Mesenchymal stem cell (in vitro differentiated cells and primary cell): ENCODE measurements at places on chromosomes 2 and 18.

GRCh38 chr2:118689874-118690273 is 157.6 kb downstream of the EN1 start:
- DNase-seq, result no peak

DNA sequence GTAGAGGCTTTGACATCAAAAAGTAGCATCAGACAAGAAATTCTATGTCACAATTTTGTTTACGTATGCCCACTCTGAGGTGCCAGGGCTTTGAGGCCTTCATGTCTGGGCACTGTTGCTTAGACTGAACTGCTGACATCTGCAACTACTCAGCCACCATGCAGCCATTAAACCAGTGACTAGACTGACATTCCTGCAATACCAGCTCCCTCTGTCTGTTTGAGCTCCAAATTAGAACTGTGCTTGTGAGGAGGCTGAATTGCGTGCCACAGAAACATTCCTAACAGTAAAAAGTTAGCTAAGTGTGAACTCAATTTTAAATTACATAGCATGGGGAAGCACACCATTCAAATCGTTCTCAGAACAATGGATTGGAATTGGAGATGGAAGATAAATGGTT is 163.2 kb downstream of the INSIG2 start:
- DNase-seq, result no peak

GRCh38 chr2:74538881-74539339 is 9.2 kb downstream of the HTRA2 start:
- DNase-seq, result no peak

DNA sequence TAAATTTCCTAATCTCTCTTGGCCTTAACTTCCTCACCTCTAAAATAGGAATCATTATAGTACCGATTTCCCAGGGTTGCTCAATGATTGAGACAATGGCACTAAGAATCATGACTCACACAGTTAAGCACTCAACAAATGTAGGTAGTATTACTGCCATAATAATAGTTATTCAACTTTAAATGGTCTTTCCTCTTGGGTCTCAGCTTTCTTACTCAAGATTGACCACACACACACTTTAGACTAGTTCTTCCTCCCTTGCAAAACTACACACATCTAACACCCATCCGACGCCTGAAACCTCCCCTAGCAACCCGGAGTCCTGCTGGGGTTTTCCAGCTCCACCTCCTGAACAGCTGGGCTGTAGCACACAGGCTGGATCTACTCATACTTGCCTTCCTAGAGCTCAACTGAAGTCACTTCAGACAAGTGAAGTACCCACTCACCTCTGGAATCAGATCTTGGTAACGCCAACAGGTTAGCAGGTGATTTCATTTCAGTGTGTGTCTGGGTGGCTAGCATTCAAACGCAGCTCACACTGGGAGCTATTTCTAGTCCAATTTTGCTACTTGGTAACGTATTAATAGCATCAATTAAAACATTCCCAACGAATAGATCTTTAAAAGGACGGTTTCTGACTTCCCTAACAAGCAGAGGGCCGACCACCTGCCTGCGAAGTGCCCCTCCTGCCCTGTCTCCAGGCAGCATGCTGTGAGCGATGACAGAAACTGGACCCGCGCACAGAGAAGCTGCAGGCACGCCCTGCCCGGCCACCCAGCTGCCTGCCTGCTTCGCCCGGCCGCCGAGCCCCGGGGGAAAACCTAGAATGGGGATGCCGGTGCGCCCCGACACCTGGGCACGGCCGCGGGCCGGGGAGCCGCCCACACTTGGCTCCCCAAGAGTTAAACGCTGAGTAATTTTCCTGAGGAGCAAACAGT is 1.1 kb downstream of the UXS1 start:
- DNase-seq, result peak; percentile 95

DNA sequence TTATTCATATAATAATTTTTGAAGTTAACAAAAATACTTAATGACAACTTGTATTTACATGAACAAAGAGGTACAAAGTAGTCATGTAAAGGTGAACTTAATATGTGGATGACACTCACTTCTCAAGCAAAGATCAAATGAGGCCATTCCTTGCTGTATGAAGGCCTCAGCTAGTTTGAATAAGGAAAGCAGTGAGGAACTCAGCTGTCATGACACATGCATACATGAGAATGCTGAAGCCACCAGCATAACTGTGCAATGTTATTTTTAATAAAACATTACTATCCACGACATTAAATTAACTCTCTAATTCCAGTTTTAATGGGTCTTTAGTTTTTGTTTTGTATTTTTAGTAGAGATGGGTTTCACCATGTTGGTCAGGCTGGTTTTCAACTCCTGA is 102.9 kb downstream of the CDH2 start:
- DNase-seq, result no peak

DNA sequence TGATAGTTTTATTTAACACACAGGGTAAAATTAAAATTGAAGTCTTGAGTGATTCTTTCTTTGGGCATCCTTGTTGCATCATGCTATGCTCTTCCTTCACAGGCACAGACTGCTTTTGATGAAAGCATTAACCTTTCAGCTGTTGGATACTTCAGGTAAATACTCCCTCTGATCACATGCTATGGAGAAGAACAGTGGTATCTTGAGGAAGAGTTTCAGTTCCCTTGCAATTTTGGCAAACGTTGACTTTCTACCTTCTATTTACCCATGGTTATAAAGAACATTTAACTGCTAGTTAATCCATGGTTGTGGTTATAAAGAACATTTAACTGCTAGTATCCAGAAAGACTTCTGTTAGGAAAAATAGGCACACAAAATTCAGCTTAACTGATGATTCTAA is 75.7 kb downstream of the AOX1 start:
- DNase-seq, result no peak

- DNase-seq, result no peak
Measured at GRCh38 chr2:20168727-20169696, 55.9 kb downstream of the SDC1 start.

DNA sequence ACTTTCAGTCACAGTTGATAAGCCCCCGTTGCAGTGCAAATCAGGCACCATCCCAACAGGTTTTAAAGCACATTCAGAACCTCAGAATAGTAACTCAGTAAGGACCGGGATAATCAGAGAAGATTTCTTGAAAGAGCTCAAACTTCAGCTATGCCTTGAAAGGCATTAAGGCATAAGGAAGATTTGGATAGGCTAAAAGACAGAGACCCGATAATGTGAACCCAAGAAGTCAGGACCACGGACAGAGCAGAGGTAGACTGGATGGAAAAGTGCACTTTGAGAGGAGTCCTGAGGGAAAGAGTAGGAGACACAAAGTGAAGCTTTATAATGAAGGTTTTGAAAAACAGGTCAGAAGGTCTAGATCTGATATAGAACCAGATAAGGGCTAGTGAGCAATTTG is 36.9 kb upstream of the KLF7 start:
- DNase-seq, result peak; percentile 56

- no peak for DNase-seq
Measured at GRCh38 chr2:28209864-28210263, 182.8 kb upstream of the FOSL2 start.

DNA sequence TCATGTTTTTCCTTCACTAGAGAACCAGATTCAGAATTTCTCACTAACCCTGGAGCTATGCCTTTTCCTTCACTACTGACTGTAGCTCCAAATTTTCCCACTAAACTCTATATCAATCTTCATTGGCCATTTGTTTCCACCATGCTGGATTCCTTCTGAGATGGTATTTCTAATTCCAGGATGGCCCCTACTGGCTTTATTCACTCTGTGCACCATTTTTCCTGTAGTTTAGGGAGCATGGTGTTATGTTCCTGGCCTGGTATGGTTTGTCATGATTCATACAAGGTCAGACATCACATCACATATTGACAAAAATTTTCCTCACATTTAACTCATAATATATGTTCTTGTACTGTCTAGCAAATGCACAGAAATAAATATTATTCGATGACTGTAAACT is 229.2 kb upstream of the TFPI start:
- no peak for DNase-seq

- peak; percentile 57 for DNase-seq
Measured at GRCh38 chr18:32424696-32425095, 46.0 kb downstream of the GAREM1 start.

GRCh38 chr2:30410217-30410616 is 36.8 kb upstream of the LCLAT1 start:
- peak; percentile 82 for DNase-seq

- DNase-seq, result peak; percentile 94
Measured at GRCh38 chr2:239257511-239257937, 143.3 kb downstream of the HDAC4 start.

DNA sequence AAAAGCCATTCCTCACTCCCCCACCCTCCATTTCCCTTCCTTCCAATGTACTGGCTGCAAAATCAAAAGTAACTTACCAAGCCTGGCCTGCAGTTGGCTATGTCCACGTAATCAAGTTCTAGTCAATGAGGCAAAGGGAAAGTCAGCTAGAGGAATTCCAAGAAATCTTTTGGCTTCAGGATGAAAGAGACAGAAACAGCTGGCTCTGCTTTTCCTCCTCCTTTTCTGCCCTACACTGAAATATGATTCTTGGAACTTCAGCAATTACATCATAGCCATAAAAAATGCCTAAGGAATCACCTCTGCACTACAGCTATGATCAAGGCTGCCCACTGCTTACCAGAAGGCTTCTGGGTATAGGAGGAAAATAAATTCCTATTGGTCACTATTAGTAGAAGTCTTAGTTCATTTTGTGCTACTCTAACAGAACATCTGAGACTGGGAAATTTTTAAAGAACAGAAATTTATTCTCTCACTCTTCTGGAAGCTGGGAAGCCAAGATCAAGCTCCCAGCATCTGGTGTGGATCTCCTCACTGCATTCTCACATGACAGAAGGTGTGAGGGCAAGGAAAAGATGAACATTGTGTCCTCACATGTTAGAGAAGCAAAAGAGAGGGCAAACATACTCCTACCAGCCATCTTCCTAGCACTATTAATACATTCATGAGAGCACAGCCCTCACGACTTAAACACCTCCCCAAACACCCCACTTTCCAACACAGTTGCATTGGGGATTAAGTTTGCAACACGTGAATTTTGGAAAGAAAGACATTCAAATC is 219.9 kb downstream of the TMX3 start:
- DNase-seq, result peak; percentile 91

- no peak for DNase-seq
Measured at GRCh38 chr2:85619617-85620016, 3.6 kb downstream of the USP39 start.

GRCh38 chr2:162266460-162266760 is 23.2 kb upstream of the FAP start:
- DNase-seq, result no peak

GRCh38 chr18:1464444-1465217 is 560.0 kb downstream of the ADCYAP1 start:
- no peak for DNase-seq

DNA sequence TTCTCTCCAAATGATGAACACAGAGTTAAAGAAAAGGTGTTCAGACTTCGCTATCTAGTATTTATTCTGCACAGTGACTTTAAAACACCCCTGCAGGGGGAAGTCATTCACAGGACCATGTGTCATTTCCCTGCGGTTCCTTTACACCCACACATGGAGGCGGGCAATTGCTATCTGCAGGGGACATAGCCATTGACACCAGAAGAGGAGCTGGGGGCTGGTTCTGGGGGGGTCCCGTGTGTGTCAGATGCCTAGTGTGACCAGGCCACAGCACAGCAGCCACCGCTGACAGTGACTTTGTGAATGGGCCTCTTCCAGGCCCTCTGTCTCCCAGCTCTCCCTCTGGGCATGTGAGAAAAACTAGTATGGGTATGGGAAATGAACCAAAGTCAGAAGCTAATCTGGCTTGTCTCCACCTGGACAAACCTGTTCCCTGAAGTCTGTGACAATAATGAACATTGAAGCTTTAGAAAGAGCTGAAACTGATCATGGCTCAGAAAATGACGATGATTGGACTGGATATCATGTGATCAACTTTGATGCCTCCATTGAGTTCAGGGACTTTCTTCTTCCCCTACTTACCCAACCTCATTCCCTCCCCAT is 7.5 kb upstream of the GBX2 start:
- DNase-seq, result no peak

GRCh38 chr2:11032396-11032795 is 120.7 kb downstream of the KCNF1 start:
- no peak for DNase-seq

- DNase-seq, result peak; percentile 26
Measured at GRCh38 chr2:156321243-156321904, 11.1 kb downstream of the NR4A2 start.

- no peak for DNase-seq
Measured at GRCh38 chr2:225486236-225486635, 86.7 kb downstream of the NYAP2 start.

- no peak for DNase-seq
Measured at GRCh38 chr2:50751311-50752031, 280.5 kb downstream of the NRXN1 start.

DNA sequence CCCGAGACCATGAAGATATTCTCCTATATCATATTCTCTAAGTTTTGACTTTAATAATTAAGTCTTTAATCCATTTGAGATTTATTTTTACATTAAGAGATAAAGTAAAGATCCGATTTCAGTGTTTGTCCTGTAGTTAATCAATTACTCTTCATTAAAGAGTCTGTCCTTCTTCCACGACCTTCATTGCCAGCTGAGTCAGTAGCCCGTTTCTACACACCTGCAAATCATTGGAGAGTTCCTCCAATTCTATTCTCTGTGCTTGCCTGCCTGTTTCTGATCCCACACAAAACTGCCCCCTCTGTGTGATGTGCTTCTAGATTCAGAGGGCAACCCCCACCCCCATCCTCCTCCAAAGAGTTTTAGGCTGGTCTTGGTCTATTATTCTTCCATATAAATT is 119.2 kb downstream of the KCNF1 start:
- no peak for DNase-seq

DNA sequence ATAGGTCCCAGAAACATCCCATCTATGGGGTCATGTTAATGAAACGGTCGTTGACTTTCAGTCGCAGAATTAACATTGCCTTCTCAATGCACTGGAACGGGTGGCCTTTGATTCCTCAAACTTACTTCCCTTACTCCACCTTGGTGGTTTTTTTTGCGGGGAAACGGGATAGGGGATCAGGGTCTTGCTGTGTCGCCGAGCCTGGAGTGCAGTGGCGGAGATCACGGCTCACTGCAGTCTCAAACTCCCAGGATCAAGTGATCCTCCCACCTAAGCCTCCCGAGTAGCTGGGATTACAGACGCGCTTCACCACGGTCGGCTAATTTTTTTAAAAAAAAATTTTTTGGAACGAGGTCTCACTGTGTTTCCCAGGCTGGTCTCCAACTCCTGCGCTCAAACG is 754 bp downstream of the ATG16L1 start:
- peak; percentile 22 for DNase-seq

DNA sequence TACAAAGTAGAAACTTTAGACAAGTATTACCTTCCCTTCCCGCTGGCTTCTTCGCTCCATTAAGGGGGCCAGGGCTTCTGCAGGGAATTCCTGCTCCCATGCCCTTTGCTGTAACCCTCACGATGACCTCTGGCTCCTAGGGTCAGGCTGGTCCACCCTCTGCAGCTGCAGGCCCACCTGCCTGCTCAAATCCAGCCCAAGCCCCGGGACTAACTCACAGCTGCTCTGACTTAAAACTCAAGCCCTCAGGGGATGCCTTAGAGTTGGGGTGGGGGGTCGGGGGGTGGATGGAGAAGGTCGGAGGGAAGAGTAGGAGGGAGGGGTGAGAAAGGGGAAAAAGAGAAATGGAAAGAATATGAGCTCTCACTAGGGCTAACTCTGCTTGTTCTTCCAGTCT is 4.9 kb downstream of the IGFBP5 start:
- DNase-seq, result no peak
